C1 segment of cervical spinal cord (tissue), 14 donors: ENCODE measurements at places on chromosomes 11 and 22.
A peak's percentile ranks its signal among the peaks of the same experiment; 100 is the strongest.

DNA sequence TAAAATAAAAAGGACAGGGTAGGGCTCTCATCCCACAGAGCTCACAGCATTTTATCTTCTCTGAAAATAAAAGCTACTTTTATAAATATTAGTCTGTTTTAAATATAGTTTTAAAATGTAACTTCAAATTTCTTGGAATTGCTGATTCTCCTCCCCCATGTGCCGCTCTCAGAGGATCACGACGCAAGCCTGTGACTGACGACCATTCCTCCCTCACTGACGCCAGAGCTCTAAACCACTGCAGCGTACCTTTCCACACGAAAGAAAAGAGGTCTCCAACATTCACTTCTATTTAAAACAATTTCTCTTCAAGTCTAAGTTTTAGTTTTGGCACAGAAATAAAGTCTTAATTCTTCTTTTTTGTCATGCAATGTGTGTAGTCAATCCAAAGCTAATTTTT is 9.3 kb downstream of the TOLLIP start:
- DNase-seq: no peak

GRCh38 chr11:35011944-35012343 is 95.5 kb downstream of the PDHX start:
- no peak for DNase-seq

- no peak for DNase-seq
Observed at GRCh38 chr22:39999144-39999757, 4.5 kb downstream of the FAM83F start.

- no peak for DNase-seq
Observed at GRCh38 chr22:44179989-44180705, 578 bp upstream of the PARVG start.

DNA sequence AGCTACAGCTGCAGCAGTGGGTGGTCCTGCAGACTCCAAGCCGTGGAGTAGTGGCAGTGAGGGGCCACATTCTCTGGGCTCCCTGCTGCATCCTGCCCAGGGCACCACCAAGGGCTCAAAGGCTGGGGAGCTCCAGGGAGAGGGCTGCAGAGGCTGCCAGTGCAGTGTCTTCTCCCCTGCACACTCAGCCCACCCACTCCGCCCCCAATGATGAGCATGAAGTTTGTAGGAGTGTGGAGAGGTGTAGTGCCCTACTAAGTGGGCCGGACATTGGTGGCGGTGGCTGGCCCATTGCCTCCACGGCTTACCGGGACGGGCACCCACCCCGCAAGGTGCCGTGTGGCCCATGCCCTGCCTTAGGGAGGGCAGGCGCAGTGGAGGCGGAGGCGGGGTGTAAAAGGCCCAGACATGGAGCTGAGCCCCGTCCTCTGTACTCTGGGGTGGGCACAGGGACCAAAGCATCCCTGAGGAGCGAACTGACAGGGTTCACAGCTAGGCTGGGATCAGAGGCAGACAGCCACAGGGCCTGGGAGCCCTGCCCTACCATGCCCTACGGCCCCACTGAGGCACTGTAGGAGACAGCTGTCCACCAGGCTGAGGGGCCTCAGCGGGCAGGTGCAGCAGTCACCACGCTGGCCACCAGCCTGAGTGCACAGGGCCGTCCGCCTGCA is 18.9 kb downstream of the ARVCF start:
- DNase-seq: no peak

GRCh38 chr11:70796648-70797227 is 398.4 kb downstream of the CTTN start:
- no peak for DNase-seq

- DNase-seq: no peak
Observed at GRCh38 chr22:27772081-27772983, 29.2 kb downstream of the MN1 start.

DNA sequence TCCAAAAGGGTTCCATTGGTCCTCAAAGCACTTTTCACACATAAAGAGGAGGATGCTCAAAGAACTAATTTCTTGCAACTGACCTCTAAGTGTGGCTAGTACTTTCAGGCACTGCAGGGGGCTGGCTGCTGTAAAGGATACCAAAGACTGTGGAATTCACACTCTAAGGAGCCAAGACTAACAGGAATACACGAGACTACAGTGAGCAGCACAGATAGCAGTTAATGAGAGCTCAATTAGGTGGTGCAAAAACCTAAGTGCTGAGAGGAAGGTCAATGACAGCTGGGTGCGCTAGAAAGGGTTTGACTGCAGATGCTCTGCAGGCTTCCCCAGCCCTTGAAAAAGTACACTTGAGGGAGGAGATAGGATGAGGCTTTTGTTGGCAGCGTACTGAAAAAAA is 124.3 kb upstream of the NTM start:
- no peak for DNase-seq

DNA sequence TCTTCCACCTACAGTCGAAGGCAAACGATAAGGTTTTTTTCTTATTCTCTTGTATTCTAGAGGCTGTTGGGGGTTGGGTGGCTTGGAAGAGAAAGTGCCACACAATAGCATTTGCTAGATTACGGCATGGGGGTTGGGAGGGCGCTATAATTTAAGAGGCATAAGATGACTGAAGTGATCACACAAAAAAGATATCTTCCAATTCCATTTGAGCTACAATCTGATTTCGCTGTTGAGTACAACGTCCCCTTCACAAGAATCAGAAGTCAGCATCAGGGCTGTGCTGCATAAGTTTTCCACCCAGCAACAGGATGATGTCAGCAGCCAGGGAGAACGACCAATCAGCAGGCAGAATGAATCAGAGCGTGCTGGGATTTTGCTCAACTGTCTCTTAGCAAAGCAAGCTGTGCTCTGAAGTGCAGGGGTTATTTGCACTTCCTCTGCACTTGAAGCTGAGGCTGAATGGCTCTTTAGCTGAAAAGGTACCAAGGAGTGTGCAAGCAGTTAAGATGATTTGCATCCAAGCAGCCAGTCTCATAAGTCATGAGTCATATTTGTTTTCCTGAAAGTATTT is 23.2 kb upstream of the SESN3 start:
- DNase-seq: peak; percentile 87

GRCh38 chr11:7319501-7319900 is 67.8 kb downstream of the SYT9 start:
- DNase-seq: no peak

DNA sequence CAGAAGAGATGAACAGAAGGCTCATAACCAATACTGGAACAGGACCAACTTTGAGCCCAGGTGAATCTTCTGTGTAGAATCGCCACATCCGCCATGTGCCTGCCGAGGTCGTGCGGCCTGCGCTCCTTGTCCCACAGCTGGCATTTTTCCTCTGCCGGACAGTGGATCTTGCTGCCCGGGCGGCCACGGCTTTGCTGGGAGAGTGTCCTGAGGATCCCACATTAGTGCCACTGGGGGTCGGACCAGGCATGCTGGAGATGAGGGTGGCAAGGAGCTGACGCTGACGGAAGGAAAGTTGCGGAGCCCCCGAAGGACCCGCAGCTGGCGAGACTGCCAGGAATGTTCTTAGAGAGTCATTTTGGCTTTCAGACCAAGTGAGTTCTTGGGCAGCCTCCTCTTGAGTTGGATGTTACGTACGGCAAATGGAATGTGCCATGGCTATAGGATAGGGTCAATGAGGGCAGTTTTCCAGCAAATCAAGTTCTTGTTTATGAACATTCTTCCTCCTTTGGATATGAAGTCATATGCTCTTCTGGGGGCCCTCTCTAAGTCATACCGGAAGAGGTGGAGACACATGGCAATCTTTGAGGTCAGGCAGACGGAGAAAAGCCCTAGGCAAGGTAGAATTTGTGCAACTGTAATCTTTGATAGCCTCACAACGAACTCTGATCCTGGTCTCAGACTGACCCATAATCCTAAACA is 57.4 kb upstream of the NUP160 start:
- no peak for DNase-seq

GRCh38 chr11:28517621-28518020 is 409.4 kb downstream of the METTL15 start:
- DNase-seq: no peak

DNA sequence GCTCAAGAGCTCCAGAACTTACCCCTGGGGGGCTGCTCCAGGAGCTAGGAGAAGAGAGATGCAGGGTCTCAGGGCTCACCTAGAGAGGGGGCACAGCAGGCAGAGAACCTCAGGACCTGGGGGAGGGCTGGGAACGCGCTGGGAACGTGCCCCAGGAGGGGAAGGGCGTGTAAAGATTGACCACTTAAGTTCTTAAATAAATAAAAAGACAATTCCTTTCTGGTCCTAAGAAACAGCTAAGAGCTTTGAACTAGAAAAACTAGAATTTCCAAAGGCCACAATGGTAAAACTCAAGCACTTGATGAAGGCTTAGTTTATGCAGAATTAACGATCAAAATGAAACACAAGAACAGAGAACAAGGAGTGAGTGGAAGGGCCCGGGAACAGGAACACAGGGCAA is 89.1 kb downstream of the CELSR1 start:
- DNase-seq: no peak

- DNase-seq: no peak
Observed at GRCh38 chr11:66183494-66184048, 84.9 kb upstream of the RAB1B start.

DNA sequence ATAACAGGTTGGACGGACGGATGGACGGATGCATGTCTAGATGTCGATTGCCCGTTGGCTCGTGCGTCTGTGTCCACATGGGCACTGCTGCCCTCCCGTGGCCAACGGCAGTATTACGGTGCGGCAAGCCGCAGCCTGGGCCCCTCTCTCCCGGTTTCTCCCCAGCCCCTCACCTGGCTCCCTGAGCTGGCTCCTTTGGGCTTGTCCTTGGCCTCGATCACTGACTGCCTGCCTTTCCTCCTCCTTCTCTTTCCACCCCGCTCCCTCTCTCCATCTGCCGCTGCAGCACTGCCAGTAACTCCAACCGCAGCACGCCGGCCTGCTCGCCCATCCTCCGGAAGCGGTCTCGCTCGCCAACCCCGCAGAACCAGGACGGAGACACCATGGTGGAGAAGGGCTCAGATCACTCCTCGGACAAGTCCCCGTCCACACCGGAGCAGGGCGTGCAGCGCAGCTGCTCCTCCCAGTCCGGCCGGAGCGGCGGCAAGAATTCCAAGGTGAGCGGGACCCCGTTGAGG is 77.3 kb downstream of the SCN3B start:
- DNase-seq: no peak

- DNase-seq: no peak
Observed at GRCh38 chr11:55732936-55733335, 40.3 kb upstream of the OR5D13 start.

DNA sequence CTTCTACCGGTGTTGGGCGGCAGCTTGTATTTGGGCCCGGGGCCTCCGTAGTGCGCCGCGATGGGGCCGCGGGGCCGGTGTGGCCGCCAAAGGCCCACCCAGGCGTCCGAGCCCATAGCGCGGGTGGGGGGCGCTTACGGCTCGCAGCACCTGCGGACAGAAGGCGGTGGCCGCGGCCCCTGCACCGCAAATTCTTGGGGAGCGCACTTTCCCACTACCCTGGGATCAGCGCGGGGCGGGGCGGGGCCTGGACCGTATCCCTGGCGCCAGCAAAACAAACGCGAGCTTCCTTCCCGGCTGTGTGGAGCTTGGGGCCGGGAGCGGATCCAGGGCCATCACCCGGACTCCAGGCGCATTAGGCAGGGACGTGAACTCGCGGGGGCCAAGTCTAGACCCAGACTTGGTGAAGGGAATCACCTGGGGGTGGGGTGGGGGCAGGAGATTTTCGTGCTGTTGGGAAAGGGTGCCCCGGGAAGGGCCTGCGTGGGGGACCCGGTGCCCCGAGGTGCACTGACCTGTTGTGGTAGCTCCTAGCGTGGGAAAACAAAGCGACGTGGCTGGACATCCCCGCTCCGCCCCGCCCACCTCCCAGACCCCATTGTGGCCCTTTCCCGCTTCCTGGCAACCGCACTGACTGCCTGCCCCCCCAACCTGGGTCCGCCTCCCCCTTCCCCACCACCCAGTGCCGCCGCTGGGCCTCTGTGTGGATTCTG is 2.3 kb upstream of the TYMP start:
- DNase-seq: no peak

DNA sequence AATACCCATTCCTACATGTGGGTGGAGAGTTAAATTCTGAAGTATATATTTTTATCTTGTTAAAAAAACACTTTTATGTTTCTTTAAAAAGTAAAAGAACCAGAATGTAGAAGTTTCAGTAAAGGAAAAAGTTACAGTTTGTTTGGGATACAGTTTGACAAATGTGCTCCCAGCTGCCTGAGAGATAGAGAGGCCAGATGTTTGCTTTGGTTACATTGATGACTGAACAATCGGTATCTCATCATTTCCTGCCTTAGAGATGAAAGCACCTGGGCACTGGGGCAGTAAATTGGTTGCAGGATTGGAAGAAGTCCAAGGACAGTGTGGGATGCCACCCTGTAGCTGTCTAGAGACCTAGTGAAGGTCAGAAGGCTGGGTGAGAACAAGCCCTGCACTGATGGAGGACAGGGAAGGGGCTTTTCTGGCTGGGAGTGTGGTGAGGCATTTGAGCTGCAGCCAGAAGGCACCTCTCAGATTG is 16.6 kb downstream of the MED15 start:
- no peak for DNase-seq

DNA sequence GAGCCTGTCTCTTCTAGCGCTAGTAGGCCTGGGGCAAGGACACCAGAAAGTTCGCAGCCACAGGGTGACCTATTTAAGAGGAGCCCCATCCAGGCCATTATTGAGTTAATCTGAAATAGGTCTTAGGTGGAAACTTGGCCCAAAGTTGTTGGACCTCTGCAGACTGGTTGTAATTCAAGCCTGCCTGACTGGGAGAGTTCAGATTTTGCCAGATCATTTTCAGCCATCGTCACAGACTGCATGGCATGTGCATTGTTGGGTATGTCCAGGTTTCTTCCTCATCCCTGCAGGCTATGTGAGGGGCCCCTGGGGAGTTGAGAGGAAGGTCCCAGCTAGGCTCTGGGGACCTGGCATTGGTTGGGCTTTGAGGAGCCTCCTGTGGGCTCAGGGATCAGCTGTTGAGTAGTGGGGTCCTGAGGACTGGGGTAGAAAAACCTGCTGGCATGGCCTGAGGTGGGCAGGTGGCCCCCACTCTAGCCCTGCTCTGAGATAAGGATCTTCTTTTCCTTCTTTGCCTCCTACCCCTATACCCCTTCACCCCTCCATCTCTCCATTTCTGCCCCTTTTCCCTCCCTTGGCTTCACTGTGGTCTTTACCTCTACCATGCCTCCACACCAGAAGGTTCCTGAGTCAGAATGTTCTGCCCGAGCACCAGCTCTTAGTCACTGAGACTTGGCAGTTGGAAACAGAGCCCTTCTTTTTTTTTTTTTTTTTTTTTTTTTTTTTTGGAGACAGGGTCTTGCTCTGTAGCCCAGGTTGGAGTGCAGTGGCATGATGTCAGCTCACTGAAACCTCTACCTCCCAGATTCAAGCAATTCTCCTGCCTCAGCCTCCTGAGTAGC is 112.7 kb downstream of the MORC2 start:
- no peak for DNase-seq

DNA sequence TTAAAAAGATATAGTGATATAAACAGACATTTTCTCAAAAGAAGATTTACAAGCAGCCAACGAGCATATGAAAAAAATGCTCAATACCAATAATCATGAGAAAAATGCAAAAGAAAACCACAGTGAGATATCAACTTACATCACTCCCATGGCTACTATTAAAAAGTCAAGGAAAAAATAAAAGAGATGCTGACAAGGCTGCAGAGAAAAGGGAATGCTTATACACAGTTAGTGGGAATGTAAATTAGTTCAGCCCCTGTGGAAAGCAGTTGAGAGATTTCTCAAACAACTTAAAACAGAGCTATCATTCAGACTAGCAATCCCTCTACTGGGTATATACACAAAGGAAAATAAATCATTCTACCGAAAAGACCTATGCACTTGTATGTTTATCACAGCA is 97.1 kb upstream of the CARD18 start:
- DNase-seq: no peak
